ENCODE measurements at places on chromosomes 6 and 20.
A peak's percentile ranks its signal among the peaks of the same experiment; 100 is the strongest.

GRCh38 chr20:13105864-13106457 is 97.2 kb downstream of the SPTLC3 start:
- DNase-seq = no peak

DNA sequence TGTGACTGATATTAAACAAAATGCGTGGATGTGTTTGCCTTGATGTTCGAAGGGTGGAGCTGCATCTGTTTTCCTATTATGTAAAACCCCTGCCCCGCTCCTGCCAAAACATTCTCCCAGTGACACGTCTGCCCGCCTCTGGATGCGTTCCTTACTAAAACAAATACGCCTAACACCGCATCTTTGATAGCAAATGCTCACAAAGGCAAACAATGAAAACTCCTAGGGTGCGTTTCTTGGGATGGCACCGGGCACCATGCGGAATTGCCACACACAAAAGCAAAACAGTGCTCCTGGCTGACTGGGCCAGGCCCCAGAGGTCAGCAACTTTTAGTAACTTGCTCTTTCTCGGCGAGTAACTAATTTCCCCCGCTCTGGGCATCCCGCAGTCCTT is 9.0 kb upstream of the FOXC1 start:
- no peak for DNase-seq

DNA sequence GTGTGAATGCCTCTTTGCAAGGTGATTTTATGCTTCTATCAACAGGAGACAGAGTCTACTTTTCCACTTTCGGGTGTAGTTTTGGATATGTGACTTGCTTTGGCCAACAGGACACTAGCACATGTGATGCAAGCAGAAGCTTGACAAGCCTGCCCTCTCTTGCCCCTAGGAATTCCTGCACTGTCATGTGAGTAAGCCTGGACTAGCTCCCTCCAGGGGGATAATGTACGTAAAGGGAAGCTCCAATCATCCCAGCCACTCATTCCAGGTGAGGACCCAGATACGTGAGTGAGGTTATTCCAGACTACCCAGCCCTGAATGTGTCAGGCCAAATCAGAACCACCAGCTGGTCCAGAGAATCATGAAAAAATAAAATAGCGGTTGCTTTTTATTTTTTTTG is 33.3 kb downstream of the BEND3 start:
- DNase-seq = no peak

DNA sequence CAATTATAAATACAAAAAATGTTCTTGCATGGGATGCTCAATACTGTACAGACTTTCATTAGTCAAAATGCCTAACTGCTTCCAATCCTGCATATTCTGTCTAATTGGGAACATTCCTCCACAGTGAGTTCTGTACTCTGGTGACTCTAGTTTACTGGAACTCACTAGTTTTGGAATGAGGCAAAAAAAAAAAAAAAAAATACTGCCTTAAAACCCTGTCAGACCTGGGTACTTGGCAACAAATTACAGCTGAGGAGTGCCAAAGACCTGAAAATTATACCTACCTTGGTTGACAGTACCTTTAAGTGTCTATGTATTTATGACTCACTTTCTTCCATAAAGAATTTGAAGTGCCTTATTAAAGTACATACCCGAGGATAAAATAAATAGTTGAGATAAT is 276.7 kb downstream of the FARS2 start:
- DNase-seq = no peak

DNA sequence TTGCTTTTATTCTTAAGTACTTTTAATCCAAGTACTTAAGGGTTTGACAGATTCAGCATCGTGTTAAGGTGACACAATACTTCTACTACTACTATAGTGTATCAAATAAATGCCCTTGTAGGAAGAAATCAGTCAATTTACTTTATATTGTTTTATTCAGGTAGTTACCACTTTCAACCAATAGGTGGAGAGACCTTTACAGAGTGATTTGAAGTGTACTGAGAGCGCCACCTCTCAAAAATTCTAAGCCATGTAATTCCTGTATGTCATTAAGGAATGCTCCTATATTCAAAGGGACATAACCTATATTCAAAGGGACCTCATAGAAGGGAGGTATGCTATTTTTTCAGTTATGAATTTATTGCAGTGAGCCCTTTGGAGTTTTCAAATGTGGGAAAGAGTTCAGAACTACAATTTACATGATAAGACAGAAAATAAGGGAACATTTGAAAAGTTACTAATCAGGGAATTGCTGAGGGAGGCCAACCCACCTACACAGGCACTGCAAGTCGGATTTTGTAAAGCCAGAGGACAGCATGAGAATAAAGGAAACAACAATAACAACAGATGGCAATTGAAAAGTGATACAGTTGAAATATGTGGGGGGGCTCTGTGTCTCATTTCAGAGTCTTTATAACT is 955.6 kb downstream of the TBC1D32 start:
- no peak for DNase-seq

- peak; percentile 43 for DNase-seq
Measured at GRCh38 chr20:33679758-33680485, 5.7 kb upstream of the NECAB3 start.

DNA sequence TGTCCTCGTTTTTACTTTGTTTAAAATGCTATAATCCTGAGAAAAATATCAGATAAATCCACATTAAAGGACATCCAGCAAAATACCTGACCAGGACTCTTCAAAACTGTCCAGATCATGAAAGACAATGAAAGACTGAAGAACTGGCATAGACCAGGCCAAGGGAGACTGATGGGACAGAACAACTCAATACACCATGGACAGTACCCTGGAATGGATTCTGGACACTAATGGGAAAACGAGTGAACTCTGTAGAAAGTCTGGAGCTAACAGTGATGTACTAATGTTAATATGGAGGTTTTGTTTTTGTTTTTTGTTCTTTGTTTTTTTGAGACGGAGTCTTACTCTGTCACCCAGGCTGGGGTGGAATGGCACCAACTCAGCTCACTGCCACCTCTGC is 461.4 kb downstream of the CD83 start:
- no peak for DNase-seq

GRCh38 chr6:27495386-27496135 is 22.7 kb upstream of the ZNF184 start:
- DNase-seq = peak; percentile 73

DNA sequence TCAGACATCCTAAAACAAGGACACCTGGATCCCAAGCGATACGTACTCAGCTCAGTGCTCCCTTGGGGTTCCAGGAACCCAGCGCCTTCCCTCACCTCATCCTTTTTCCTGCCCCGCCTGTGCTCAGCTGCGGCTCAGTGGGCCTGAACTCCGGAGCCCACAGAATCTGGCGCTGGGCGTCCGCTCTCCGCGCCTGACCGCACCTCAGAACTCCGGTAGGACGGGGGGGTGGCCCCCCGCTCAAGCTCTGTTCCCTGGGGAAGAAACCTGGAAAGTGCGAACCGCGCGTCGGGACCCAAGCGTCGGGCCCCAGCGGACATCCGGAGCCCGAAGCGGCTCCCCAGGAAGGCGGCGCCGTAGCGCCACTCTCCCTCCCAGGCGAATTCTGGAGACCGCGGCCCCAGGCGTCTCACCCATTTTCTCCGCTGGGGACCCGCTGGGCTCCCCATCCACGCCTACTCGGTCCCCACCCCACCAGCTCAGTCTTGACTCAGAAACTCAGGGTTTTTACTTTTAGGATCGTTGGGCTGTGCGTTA is 336 bp upstream of the LY6G5C start:
- peak; percentile 51 for DNase-seq

DNA sequence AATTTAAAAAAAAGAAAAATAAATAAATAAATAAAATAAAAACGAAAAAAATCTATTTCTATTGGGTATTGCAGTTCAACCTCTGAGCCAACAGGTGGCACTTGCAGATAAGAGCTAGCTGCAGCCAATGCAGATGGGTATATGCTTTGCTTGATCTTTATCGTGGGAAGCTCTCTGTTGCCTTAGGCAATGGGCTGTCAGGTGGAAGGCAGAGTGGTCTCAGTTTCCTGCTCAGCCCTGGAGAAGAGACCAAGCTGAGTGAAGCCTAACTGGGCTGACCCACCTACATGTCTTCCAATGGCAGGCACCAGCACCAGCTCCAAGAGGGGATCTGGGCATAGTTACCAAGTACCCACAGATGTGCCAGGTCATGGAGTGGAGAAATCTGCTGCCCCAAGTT is 95.0 kb downstream of the AK9 start:
- DNase-seq = no peak

- no peak for DNase-seq
Measured at GRCh38 chr20:47459344-47460073, 42.2 kb upstream of the NCOA3 start.

- peak; percentile 37 for DNase-seq
Measured at GRCh38 chr6:139262519-139263300, 29.1 kb downstream of the TXLNB start.

DNA sequence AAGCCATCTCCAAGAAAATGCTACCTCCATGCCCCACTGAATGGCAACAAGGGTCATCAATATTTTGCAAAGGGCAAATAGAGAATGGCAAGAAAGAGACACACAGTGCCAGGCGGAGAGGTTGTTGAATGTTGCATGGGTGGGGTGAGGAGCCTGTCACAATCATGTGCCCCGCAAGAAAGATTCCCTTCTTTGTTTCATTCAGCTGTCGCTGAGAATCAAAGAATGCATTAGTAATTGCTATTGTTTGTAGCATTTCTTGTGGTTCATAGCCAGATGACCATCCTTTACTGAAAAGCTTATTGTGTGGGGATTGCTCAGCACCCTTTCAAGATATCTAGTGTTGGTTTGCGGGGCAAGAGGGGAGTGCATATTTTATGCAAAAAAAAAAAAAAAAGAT is 166.5 kb upstream of the QKI start:
- no peak for DNase-seq

- no peak for DNase-seq
Measured at GRCh38 chr20:17953935-17954334, 14.7 kb downstream of the SNX5 start.

DNA sequence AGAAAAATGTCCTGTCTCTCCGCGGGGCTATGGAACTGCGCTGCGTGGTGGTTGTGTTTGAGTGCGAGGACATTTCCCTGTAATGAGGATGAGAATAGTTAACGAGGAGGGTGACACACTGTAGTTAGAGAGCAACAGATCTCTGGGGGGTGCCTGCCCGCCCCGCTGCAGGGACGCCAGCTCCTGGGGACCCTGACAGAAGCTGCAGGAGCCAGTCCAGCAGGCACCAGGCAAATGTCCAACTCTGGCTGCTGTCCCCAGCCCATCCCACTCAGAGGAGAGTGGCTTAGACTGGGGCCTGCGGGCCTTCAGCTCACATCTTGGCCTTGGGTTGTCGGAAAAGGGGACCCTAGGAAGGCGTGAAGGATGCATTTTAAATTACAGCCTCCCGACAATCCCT is 92.9 kb upstream of the FOXP4 start:
- DNase-seq = no peak

GRCh38 chr6:87483929-87484328 is 11.2 kb downstream of the SLC35A1 start:
- DNase-seq = no peak

DNA sequence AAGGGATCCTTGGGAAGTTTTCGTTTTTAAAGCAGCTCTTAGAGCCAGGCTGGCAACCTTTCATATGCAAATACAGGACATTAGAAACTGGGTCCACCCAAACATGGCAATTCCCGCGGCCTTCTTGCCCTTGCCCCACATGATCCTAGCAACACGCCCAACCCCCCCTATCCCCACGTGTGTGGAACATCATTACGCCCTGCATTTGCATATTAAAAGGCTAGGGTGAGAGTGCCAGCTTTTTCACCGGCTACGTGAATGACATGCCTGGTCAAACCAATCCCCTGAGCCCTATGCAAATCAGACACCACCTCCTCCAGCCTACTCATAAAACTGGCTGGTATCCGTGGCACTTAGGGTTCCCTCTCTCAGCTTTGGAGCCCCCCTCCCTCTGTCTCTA is 88.1 kb downstream of the TNFRSF21 start:
- DNase-seq = no peak

GRCh38 chr6:132952031-132952867 is 137.9 kb downstream of the RPS12 start:
- no peak for DNase-seq

DNA sequence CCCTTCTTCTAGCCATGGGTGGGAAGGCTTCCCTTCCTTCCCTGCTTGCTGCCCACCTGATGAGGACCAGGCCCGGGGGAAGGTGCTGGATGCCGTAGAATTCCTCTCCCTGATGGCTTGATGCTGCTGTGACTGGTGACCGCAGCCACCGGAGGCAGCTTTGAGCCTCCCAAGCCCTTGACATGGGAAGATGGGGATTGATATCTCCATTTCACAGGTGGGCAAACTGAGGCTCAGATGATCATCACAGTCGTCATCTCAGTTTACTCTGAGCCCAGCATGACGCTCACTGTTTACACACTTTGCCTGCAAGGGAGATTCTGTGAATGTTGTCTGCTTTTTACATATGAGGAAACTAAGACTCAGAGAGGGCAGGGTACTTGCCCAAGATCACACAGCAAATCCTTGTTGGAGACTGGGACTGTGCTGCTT is 43.9 kb downstream of the SRC start:
- peak; percentile 26 for DNase-seq

GRCh38 chr6:145034664-145035063 is 700.7 kb downstream of the EPM2A start:
- DNase-seq = no peak

DNA sequence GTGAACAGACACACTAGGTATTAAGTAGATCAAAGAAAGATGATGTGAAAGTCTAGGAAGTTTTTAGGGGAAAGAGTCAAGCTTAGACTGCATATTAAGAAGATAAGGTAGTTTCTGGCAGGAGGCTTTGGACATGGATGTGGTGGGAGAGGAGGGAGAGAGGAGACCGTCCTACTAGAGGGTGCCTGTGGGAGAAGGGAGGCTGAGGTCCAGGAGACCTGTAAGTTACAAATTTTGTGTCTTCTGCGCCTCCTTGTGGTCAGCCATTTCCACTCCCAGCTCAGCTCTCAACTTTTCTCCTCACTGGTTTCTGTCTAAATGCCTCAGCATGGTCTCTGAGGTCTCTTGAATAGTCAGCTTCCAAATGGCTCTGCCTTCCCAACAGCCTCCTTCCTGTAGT is 193.5 kb downstream of the UNC5CL start:
- no peak for DNase-seq

DNA sequence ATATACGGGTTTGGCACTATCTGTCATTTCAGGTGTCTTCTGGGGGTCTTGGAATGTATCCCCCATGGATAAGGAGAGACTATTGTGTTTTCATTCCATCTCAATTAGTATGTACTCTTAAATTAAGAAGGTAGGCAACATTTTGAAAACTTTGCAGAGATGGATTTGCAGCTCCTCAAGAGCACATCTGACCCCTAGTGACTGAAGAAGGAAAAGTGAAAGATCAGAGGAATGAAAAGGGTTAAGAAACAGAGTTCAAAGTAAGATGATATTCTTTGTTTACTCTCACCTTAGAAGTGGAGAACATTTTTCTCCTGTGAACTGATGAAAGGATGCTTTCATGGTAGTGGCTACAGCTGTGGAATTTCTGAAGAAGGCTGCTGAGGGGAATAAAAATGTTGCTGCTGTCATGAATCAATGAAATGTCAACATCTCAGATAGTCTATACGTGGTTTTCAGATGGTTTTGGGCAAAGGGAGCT is 41.5 kb downstream of the SH3BGRL2 start:
- no peak for DNase-seq

DNA sequence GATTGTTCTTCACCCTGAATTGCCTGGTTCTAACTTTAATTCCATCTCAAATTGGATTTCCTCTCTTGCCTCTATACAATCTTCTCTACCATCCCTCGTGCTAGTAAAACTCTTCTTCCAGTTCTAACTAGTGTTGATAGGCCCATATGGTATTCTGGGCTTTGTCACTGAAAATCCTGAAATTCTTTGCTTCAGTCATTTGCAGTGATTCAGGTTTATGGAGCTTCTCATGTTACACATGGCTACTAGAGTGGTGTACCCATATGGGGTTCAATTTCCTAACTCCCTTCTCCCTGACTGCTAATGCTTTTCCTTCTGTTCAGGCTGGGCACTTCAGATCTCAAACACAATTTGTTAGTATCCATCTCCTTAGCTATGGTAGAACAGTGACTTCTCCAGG is 956.6 kb downstream of the KIF16B start:
- no peak for DNase-seq
